ENCODE measurements at places on chromosomes 7 and 10.

GRCh38 chr7:40186586-40186985 lies 51.8 kb downstream of the SUGCT start:
- H3K36me3 ChIP-seq, result no peaks in the 10 kb centered on the region
- H3K4me3 ChIP-seq, result no peak overlapping the region
- H3K27me3 ChIP-seq, result no peaks in the 10 kb centered on the region

DNA sequence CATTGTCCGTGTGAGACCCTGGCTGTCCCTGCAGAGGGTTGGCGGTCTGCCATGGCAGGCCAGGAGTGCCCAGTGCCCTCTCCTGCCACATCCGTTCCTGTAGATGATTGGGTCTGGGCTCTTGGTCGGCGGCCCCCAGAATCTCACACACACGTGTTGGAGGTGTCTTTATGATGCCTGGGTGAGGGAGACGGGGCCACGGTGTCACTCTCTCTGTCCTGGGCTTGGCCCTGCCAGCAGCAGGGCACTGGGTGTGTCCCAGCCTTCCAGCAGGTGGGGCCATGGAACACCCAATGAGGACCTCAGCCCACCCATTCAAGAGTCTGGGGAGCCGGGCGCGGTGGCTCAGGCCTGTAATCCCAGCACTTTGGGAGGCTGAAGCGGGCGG lies 30.2 kb downstream of the UNC5B start:
- H3K27me3 ChIP-seq, result no peaks in the 10 kb centered on the region
- H3K4me3 ChIP-seq, result no peak overlapping the region
- H3K4me1 ChIP-seq, result peaks cover 43% of the 10 kb centered on the region

- H3K36me3 ChIP-seq, result no peaks in the 10 kb centered on the region
- H3K4me1 ChIP-seq, result no peaks in the 10 kb centered on the region
- DNase-seq, result no peak
- no peak overlapping the region for H3K27ac ChIP-seq
- H3K27me3 ChIP-seq, result no peaks in the 10 kb centered on the region
- H3K4me3 ChIP-seq, result no peak overlapping the region
Observed at GRCh38 chr10:76299501-76299900, 868.1 kb downstream of the LRMDA start.

DNA sequence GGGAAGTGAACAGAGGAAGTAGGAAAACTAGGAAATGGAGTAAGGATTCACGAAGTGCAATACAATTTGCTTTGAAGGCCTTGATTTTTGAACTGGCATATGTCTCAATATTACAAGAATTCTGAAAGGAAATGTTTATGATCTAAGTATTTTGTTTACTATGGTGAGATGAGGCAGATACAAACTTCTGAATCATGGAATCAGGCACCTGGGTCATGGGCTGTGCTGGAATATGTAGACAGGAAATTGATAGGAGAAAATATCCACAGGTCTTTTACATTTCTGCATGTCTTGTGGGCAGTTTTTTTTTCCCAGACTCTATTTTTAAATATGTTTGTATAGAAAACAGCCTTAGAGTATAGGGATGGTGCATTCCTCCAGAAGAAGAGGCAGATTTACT lies 117.1 kb downstream of the PPP1R3A start:
- H3K36me3 ChIP-seq, result no peaks in the 10 kb centered on the region
- no peak for DNase-seq
- H3K4me3 ChIP-seq, result no peak overlapping the region
- no peaks in the 10 kb centered on the region for H3K27me3 ChIP-seq
- H3K27ac ChIP-seq, result no peak overlapping the region

GRCh38 chr10:47402641-47403301 lies 18.7 kb upstream of the ZNF488 start:
- no peaks in the 10 kb centered on the region for H3K27me3 ChIP-seq
- H3K36me3 ChIP-seq, result no peaks in the 10 kb centered on the region
- peak; percentile 75 for DNase-seq
- H3K4me3 ChIP-seq, result no peak overlapping the region

DNA sequence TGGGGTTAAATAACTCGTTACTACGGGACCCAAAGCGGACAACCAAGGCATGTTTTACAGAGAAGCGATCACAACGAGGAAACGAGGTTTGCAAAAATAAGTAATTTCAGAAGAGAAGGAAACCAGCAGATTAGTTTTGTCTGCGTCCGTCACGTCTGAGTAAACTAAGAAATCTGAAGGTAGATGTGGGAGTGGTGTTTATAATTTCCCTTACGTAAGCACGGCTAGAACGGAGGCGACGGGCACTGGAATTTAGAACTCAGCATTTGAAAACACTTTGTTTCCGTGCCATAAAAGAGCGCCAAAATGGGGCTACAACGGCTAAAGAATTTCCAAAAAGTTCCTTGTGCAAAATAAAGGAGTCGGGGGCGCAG lies 718 bp upstream of the UMAD1 start:
- peak overlapping the region; percentile 89 for H3K4me3 ChIP-seq
- peaks cover 16% of the 10 kb centered on the region for H3K4me1 ChIP-seq
- no peaks in the 10 kb centered on the region for H3K27me3 ChIP-seq
- peaks cover 28% of the 10 kb centered on the region for H3K36me3 ChIP-seq
- no peak for DNase-seq

DNA sequence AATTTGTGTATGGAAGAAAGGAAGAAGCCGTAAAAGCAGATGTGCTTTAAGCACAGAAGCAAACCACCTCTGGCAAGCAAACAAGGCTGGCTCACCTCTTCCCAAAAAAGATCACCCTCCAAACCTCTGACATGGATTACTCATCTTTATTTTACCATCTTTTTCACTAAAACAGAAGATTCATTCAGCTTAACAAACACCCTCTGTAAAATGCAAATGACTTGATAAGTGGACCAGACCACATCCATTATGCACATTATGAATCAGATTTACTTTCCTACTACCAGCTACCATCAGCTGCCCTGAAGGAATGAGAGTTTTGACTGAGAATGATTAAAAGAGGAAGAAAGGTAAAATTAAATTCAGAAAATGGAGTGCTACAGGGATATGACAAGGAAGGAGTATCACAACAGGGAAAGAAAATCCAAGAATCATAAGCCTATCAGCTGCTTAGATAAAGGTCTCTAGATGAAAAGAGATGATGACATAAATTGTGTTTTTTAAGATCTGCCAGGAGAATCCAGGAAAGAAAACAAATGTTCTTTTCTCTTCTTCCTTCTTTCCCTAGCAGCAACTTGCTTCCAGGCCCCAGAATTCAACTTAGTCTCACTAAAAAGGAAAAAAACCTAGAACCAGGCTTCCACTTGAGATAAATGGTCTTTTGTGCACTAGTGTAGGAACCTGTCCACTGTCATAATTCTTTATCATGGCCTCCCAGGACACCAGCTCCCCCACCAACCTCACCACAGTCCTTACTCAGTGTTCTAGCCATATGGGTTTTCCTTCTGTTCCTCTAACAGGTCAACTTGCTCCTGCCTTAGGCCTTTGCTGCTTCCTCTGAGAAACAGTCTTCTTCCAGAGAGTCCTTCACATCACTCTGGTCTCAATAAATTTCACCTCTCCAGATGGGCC lies 47.4 kb downstream of the JAZF1 start:
- no peaks in the 10 kb centered on the region for H3K27me3 ChIP-seq
- H3K4me3 ChIP-seq, result no peak overlapping the region

DNA sequence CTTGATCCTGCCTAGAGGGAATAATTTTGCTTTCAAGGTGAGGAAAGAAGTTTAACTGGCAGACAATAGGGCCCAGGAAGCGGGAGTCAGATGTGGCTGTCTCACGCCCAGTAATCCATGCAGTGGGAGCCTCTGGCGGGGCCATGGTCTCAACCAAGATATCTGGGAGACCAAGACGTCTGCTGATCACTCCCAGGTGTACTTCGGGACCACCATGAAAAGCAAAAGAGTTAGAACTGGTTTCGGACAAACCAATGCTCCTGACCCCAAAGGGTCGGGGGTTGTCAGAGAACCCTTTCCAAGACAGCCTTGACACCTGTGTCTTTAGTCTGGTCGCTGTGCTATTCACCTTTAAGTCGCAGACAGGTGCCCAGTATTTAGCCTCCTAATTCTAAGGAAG lies 256.9 kb upstream of the MBL2 start:
- no peak overlapping the region for H3K27ac ChIP-seq
- no peaks in the 10 kb centered on the region for H3K4me1 ChIP-seq
- no peak overlapping the region for H3K4me3 ChIP-seq
- H3K27me3 ChIP-seq, result no peaks in the 10 kb centered on the region
- DNase-seq, result no peak
- H3K36me3 ChIP-seq, result no peaks in the 10 kb centered on the region

DNA sequence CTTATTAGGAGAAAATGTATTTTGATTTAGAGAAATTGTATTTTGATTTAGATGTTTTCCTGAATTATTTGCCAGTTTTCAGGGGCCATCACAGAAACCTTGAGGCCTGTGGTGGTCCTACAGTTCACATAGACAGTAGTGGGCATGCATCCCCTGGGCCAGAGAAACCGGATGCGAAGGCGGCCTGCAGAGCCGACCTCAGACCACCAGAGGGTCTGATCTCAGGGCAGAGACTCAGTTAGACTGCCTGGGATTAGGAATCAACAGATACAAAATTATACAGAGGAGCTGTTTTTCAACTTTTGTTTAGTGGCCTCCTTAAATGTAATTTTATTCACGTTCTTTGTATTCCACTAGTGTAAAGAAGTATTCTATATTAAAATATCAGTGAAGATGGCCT lies 158.4 kb downstream of the PAXIP1 start:
- H3K36me3 ChIP-seq, result no peaks in the 10 kb centered on the region
- H3K4me1 ChIP-seq, result no peaks in the 10 kb centered on the region
- H3K27ac ChIP-seq, result no peak overlapping the region
- no peak for DNase-seq
- no peak overlapping the region for H3K4me3 ChIP-seq

- peaks cover 43% of the 10 kb centered on the region for H3K4me1 ChIP-seq
- DNase-seq, result no peak
- H3K27me3 ChIP-seq, result no peaks in the 10 kb centered on the region
- no peak overlapping the region for H3K4me3 ChIP-seq
- H3K27ac ChIP-seq, result peak overlapping the region; percentile 71
Observed at GRCh38 chr7:131537571-131537978, 18.9 kb downstream of the PODXL start.

DNA sequence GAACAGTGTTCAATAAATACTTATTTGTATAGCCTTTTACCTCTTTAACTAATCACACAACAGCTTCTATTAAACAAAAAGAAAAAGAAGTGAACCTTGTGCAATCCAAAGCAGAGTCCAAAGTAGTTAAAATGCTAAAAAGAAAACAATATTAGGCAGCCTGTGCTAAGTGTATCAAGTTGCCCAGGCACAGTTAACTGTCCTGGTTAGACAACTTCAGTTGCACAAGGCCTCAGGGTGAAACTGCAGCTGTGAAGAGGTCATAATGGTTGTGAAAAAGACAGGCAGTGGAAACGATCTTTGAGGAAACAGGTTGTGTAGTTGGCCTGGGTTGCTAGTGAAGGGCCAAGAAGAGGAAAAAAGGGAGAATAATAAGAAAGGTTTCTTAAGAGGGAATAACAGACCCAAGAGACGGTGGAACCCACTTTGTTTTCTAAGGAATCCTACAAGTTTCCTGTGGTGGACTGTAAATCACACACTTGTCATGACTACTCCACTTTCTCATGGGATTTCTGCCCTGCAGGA lies 6.0 kb upstream of the CROT start:
- H3K4me3 ChIP-seq, result no peak overlapping the region
- H3K27me3 ChIP-seq, result no peaks in the 10 kb centered on the region
- peaks cover 6% of the 10 kb centered on the region for H3K4me1 ChIP-seq
- H3K27ac ChIP-seq, result no peak overlapping the region
- DNase-seq, result no peak

- no peak overlapping the region for H3K27ac ChIP-seq
- H3K27me3 ChIP-seq, result no peaks in the 10 kb centered on the region
- H3K4me1 ChIP-seq, result no peaks in the 10 kb centered on the region
- H3K4me3 ChIP-seq, result no peak overlapping the region
- no peaks in the 10 kb centered on the region for H3K36me3 ChIP-seq
Observed at GRCh38 chr10:15180736-15181135, 12.2 kb upstream of the NMT2 start.
